Substantia nigra (tissue), 51 donors: ENCODE measurements at places on chromosomes 11 and 22.

DNA sequence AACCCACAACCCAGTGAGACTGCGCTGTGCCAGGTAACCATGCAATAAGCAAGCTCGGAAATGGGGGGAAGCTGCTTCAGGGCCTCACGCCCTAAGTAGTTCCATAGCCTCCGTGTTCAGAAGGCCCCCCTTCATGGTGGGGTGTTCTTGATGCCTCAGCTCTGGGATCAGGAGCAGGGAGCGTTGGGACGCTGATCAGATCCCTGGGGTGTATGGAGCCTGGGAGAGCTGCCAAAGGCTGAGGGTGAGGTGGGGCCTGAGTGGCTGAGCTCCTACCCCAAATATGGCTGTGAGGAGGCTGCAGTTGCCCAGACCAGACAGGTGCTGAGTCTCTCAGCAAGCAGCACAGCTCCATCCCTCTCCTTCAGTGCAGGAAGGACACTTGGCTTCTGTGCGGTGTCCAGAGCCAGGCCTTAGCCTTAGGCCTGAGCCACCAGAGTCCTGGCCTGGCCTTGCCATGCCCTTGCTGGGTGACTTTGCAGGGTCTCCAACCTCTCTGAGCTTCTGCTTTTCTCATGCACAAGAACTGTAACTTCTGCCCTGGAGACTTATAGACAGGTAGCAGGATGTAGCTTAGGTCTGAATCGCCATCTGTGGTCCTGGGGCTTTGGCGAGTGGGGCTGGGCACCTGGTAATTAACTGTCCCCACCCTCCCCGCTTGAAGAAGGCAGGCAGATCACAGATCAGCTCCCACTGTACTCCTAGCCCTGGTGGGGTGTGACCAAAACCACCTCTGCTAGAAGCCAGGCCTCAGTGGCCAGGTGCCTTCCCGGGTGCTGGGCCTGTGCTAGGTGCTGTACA, 5.3 kb downstream of the MMP11 start:
- no peak for DNase-seq

- DNase-seq = no peak
Observed at GRCh38 chr11:14455648-14456430, 43.8 kb downstream of the COPB1 start.

DNA sequence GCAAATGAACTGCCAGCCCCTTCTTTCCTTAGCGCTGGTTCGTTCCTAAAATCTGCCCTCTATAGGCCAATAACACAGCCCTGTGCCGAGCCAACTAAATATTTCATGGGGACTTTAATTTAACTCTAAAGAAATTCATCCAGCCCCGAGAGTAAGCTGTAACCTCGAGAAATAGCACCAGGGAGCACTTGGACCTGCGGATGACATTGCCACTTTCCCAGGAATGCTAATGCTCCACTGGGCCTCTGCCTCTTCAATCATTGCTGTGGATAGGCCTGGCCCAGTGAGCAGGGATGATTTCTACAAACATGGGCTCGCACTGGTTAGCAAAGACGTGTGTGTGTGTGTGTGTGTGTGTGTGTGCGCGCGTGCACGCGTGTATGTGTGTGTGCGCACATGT, 95.3 kb upstream of the TBCEL start:
- no peak for DNase-seq

GRCh38 chr11:33021501-33021900, 5.8 kb downstream of the DEPDC7 start:
- no peak for DNase-seq

- no peak for DNase-seq
Observed at GRCh38 chr22:27682437-27682836, 119.1 kb downstream of the MN1 start.
